ELF-1 (cell line): ENCODE measurements at places on chromosomes 5 and 9.

- DNase-seq: no peak
Measured at GRCh38 chr9:79945016-79945415, 373.3 kb downstream of the TLE4 start.

DNA sequence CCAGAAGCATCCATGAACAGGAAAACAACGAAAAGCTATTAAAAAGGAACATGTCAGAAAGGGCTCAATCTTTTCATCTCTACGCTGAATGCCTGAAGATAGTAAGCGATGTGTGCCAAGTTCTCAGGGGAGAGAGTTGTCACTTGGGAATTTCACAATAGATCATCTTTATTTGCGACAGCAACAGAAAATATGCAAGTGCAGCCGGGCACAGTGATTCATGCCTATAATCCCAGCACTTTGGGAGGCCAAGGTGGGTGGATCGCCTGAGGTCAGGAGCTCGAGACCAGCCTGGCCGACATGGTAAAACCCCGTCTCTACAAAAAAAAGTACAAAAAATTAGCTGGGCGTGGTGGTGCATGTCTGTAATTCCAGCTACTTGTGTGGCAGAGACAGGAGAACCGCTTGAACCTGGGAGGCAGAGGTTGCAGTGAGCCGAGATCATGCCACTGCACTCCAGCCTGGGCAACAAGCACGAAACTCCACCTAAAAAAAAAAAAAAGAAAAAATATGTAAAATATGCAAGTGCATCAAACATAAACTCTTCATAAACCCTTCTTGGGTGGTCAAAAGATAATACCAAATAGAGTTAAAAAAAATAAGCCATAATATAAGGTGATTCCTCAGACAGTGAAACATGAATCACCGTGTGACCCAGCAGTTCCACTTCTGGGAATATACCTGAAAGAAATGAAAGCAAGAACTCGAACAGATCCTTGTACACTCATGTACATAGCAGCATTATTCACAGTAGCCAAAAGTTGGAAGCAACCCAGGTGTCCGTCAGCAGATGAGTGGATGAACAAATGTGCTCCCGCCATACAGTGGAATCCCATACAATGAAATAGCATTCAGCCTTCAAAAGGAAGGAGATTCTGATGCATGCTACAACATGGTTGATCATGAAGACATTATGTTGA, 16.2 kb downstream of the SFXN1 start:
- no peak for DNase-seq

GRCh38 chr5:99102073-99102697, 173.4 kb upstream of the CHD1 start:
- no peak for DNase-seq

- DNase-seq: peak; percentile 14
Measured at GRCh38 chr9:137788561-137789294, 88.9 kb upstream of the CACNA1B start.

DNA sequence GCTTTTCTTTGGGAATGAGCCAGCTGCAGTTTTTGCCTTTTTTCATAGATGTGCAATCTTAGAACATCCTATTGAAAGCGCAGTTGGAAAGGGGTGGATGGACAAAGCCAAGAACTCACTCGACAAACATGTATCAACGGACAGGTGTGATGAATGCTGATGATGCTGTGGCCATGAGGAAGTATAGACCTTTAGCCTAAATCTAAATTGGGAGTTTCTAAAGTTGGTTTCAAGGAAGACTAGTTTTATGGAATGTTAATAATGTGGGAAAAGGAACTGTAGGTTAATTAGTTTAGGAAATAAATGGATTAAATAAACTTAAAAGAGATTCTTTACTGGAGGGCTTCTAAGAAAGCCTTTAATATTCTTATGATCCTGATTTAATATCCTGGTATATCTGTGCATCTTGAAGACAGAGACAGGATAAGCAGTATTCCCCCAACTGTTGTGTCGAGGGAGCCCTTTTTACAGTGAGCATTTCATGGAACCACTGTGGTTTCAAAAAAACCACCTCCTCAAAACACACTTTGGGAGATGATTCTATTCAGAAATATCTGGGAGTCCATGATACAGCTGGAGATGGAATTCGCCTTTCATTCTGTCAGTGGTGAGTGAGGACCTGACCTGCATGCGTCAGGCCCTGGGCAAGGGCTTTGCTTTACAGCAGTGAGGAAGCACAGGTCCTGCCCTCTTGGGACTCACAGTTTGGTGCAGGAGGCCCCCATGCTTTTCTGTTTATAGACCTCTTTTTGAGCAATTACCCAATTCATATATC, 82.6 kb downstream of the AOPEP start:
- DNase-seq: no peak

GRCh38 chr5:81980160-81980559, 8.3 kb downstream of the ATG10 start:
- no peak for DNase-seq
